ENCODE measurements at places on chromosomes 1 and 21.

DNA sequence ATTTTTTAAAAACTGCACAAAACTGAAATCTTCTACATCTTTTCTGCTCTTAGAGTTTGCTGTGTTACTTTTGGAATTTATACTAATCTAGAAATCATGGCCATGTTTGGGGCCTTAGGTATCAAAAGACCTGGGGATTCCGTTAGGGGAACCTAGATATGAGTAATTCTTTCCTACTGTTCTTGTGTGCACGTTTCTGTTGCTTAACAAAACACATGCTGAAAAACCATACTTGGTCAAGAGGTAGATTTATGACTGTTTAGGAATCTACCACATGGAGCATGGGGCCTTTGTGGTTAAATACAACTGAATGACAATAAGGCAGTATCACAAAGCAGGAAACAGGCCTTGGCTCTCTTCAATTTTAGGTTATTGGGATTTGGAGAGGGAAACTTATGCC lies 291.9 kb upstream of the USP25 start:
- DNase-seq = no peak

DNA sequence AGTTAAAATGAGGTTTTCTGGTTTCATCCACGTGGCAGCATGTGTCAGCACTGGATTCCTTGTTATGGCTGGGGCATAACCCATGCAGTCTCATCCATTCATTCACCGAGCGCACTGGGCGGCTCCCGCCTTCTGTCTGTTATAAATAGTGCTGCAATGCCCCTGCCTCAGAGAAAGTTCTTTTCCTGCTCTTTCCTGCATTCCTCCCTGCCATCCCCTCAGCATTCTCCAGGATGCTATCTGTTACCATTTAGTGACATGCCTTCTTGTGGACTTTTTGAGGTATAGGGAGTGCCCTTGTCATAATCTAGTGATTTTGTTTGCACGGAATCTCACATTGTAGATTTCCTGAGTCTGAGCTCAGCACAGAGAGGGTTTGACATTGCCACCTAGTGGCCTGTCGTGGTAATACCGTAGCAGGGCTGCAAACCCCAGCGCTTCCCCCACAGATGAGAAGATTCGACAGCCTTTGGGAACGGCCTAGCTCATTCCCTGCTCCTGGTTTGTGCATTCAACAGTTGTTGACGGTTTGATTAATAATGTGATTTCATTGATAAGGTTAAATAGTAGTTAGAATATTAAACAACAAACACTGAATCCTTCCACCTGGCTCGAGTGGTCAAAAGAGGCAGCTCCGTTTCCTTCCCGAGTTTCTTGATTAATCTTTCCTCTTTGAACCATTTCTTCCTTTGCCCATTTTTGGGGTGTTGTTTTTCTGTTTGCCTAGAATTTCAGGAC lies 46.3 kb downstream of the UMODL1 start:
- DNase-seq = peak; percentile 58

GRCh38 chr1:202852163-202852904 lies 36.6 kb downstream of the RABIF start:
- DNase-seq = no peak

DNA sequence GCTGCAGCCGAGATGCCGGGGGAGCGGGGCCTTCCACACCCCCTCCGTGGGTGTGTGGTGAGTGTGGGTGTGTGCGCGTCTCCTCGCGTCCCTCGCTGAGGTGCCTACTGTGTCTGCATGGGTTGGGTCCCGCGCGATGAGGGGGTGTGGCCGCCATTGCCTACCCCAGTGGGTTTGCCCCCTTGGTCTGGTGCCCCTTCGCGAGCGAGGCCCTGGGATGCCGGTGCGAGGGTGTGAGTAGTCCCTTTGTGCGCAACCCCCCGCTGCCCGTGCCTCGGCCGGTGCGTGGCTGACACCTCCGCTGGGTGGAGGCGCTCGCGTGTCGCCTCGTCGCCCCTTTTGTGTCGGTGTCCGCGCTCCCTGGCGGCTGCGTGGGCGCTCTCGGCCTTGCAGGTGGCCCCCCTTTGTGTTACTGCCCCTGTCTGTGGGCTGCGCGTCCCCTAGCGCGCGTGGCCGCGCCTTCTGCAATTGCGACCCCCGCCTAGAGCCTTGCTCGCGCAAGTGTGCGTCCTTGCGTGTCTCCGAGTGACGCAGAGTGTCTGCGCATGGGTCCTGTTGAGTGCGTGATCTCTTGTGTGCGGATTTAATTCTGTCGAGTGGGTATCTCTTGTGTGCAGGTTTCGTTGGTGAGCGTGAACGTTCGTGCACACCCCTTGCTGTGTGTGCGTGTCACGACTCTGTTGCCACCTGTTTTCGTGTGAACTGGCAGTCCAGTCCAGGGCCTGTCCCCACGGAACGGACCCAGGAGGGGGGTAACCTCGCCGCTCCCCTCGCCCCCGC lies 553 bp downstream of the TTC3 start:
- peak; percentile 38 for DNase-seq

DNA sequence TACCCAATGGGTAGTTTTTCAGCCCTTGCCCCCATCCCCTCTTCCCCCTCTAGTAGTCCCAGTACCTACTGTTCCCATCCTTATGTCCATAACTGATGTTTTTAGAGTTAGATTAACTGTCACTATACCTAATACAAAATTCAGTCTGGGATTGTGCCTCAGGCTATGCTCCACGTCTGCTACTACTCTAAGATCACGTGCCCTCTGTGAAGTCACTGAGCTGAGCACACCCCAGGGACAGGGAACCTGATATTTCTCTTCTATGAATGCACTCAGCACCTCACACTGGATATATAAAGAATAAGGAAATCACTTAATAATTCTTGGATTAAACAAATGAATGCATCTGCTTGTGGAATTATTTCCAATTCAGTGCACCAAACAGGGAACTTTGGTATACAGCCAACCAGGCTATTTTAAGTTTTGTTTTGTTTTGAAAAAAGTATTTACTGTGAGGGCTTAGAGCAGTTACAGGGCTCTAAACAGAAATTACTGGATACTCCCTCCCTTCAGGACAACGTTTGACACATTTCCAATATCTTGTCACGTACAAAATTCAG lies 307.9 kb downstream of the SMYD3 start:
- DNase-seq = no peak

- no peak for DNase-seq
Measured at GRCh38 chr1:12669529-12670068, 25.7 kb downstream of the AADACL4 start.

- DNase-seq = no peak
Measured at GRCh38 chr1:240720976-240721375, 109.0 kb upstream of the GREM2 start.

DNA sequence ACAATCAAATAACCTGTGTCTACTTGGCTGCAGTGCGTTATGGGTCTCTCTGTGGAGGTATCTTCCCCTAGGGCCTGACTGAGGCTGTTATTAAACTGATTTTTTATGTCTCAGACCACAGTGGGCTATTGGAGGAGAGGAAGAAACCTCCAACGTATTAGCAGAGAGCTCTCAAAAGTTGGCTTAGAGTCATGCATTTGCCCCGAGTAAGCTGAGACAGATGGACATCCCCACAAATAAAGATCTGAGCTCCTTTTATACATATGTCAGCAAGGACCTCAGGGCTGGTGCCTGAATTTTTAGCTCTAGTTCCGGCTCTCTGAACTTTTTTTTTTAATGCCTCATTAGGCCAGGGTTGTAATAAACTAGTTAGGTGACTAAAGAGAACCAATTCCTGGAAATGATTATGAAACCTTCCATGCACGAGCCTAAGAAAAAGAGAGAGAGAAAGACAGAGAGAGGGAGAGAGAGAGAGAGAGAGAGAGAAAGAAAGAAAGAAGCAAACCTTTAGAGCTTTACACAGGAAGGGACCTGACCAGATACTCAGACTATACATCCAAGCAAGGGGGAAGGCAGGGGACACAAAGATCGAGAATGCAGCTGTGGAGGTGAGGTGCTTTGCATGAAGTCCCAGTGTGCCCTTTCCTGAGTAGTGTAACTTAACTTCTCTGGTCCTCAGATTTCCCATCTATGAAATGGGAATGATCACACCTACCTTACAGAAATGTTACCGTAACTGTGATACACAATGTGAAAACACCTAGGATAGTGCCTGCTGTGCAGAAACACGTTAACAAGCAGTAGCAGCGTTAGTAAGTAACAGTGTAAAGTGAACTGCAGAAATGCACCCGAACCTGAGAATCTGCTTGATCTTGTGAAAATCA lies 8.4 kb upstream of the PIGR start:
- DNase-seq = no peak

GRCh38 chr1:232589812-232590743 lies 39.9 kb downstream of the SIPA1L2 start:
- no peak for DNase-seq

DNA sequence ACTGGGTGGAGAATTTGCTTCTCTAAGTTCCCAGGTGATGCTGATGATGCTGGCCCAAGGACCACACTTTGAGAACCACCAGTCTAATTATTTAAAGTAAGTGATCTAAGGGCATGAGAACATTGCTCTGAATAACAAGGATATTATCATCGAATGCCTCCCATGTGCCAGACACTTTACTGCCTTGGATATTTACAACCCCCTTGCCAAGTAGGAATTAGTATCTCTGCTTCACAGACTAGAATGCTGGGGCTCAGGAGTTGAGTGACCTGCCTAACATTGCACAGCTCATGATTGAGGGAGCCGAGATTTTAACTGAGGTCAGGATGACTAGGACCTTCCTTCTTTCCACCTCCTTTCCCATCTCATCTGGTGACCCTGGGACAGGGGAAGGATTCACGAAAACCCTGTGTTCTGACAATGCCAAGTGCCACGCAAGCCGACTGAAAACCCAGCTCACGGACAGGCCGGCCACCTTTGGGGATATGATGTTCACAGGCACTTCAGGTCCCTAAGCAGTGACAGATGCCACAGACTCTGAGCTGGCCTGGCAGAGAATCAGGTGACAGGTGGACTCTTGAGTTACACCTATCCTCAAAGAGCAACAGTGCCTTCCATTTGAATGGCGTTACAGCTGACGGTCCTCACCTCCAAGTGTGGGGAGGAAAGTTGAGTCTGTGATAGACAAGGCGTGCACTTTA lies 230.7 kb downstream of the TOMM20 start:
- DNase-seq = no peak

GRCh38 chr1:1956101-1956500 lies 37.0 kb upstream of the TMEM52 start:
- no peak for DNase-seq

DNA sequence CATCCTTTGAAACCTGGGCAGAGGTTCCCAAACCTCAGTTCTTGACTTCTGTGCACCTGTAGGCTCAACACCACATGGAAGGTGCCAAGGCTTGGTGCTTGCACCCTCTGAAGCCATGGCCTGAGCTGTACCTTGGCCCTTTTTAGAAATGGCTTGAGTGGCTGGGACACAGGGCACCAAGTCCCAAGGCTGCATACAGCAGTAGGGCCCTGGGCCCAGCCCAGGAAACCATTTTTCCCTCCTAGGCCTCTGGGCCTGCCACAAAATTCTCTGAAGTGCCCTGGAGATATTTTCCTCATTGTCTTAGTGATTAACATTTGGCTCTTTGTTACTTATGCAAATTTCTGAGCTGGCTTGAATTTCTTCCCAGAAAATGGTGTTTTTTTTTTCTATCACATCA lies 65.6 kb upstream of the ACTRT2 start:
- no peak for DNase-seq

DNA sequence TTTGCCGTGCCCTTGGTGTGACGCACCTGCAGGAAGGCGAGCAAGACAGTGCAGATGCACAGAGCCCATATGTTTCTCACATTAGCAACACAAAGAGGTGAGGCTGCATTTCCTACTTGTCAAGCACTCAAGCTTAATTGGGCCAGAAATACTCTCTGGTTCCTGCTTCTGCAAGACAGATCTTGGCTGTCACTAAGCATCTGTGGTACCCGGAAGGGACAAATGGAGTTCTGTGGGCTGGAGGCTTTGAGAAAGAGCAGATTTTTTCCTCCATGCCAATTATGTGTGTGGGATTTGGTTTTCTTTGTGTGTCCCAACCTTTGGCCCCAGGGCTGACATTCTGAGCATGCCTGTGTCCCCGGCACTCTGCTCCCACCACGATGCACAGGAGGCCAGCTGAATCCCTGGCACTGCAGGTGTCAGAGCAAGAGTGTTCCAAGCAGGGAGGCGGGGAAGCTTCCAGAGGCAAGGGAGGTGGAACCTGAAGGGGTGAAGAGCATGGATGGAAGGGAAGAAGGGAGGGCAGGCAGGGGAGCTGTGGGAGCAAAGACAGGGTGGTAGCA lies 52.0 kb upstream of the STUM start:
- no peak for DNase-seq

DNA sequence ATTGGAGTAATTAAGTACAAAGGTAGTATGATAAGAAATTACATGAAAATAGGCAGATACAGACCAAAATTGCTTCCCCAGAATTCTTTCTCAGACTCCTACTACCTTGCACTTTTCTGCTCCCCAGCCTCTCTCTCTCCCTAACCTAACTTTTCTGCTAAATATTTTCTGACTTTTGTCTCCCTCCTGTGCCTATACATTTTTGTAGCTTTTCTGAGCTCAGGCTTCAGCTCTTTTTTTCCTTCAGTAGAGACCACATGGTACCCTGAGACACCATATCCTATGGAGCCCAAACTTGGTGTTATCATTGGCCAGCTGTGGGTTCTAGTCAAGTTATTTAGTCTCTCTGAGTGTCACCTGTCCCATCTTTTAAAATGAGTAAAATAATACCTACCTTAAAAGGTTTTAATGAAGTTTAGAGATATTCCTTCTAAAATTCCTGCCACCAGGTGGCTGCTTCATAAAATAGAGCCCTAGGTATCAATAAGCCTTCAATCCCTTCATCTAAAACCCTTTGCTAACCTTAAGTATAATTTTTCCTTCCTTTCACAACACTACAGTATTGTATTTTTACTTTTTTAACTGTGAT lies 237.6 kb upstream of the DUSP10 start:
- no peak for DNase-seq

GRCh38 chr1:107941123-107941522 lies 23.9 kb downstream of the VAV3 start:
- no peak for DNase-seq

- no peak for DNase-seq
Measured at GRCh38 chr1:71362076-71362475, 281.2 kb upstream of the ZRANB2 start.

GRCh38 chr1:158062174-158062573 lies 68.7 kb downstream of the KIRREL1 start:
- no peak for DNase-seq

- DNase-seq = no peak
Measured at GRCh38 chr1:184329962-184330868, 56.6 kb upstream of the C1orf21 start.

- DNase-seq = no peak
Measured at GRCh38 chr1:247548092-247548491, 842 bp upstream of the GCSAML start.

DNA sequence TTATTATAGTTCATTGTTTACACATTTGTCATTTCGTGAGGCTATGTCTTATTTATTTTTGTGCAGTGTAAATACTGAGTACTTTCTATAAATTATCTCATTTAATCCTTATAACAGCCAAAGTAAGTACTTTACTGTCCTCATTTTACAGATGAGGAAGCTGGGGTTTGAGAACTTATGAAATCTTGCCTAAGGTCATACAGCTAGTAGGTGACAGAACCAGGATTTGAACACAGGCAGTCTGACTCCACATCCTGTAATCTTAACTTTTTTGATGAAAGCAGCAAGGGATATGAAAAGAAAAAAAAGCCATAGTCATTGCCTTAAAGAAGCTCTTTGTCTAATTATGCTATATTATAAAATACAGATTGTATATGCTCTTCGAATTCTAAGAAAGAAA lies 107.1 kb upstream of the BMP8A start:
- DNase-seq = no peak

- DNase-seq = no peak
Measured at GRCh38 chr1:183480971-183481441, 8.7 kb downstream of the SMG7 start.

All from stimulated activated CD4-positive, alpha-beta T cell treated with anti-CD3 and anti-CD28 coated beads, TNF-alpha, amount 100 ng/mL, for 4 hours (primary cell).